ENCODE measurements at places on chromosomes 12 and 14. TPM values are rescaled to one million over a fixed set of nuclear protein-coding genes. Genes with fewer than 3 reads are reported as not detected.
A peak's percentile ranks its signal among the peaks of the same experiment; 100 is the strongest.

DBX2 gene
- total RNA-seq: 0.32 TPM

- peak; percentile 50 for DNase-seq
- no peaks in the 10 kb centered on the region for H3K27me3 ChIP-seq
- no peak overlapping the region for H3K27ac ChIP-seq
- H3K4me1 ChIP-seq: no peaks in the 10 kb centered on the region
- no peak overlapping the region for H3K4me3 ChIP-seq
These were observed 17.1 kb downstream of the PLD4 start for GRCh38 chr14:104941508-104942365.

GRCh38 chr12:31966558-31967205 lies 7.5 kb downstream of the RESF1 start:
- peak overlapping the region; percentile 70 for H3K27ac ChIP-seq
- H3K36me3 ChIP-seq: no peaks in the 10 kb centered on the region
- no peaks in the 10 kb centered on the region for H3K27me3 ChIP-seq

- H3K27ac ChIP-seq: peak overlapping the region; percentile 84
- no peaks in the 10 kb centered on the region for H3K36me3 ChIP-seq
- DNase-seq: no peak
- H3K4me1 ChIP-seq: peaks cover 9% of the 10 kb centered on the region
These were observed 8.1 kb upstream of the GLRX5 start for GRCh38 chr14:95526483-95527386.
